ENCODE measurements at places on chromosomes 1 and 21. TPM values are rescaled to one million over a fixed set of nuclear protein-coding genes. Genes with fewer than 3 reads are reported as not detected.

ELAPOR1 gene
- 15.9 TPM for total RNA-seq

PPOX gene
- 26.5 TPM for total RNA-seq

CRNN gene
- not detected for total RNA-seq

ELF3 gene
- total RNA-seq = under 0.01 TPM

MAN1C1 gene
- total RNA-seq = 5.3 TPM

RUNX1 gene
- total RNA-seq = 0.41 TPM

All from frontal cortex (tissue), 4 donors.